ENCODE measurements at places on chromosomes 5 and 9.

DNA sequence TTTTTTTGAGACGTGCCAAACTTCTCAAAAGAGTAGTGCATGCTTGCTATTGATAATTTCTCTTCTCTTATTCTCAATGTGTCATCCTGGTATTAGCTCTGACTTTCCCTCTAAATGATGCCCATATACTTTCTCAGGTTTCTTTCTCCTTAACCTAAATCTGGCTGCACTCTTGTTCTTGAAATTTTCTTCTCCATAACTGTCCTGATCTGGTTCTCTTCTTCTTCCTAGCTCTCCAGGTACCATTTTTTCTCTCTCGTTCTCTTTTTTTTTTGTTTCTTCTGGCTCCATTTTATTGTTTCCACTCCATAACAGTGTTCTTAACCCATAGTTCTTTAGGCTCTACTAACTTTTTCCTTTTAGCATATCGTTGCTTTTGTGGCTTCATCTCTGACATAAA lies 47.9 kb downstream of the ACTBL2 start:
- DNase-seq: no peak

- no peak for DNase-seq
These were observed 110.5 kb downstream of the MEGF10 start for GRCh38 chr5:127400946-127401670.

- no peak for DNase-seq
These were observed 20.5 kb upstream of the IFNK start for GRCh38 chr9:27503623-27504022.

- no peak for DNase-seq
These were observed 91.9 kb upstream of the PTPRD start for GRCh38 chr9:10704720-10705119.

DNA sequence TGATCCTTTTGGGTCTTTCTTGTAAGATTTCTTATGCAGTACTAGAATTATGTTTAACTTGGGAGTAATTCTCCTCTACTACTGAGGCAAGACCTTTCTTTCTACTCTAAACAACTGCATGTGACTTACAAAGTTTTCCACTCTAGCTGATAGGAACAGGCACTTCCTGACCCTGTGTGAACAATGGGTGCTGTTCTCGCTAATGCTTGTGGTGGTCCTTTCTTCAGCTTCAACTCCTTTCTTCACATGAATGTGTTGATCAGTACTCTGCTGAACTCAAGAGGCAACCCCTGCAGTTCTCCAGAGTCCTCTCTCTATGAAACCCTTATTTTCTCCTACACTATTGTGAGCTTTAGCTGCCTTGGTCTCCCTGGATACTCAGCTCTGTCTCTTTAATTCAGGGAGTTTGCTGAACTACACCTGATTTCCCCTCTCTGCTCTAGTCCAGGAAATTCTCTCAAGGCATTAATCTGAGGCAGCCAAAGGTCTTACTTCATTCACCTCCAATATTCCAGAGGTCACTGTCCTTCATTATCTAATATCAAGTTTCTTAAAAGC lies 484.6 kb upstream of the PIK3R1 start:
- no peak for DNase-seq

GRCh38 chr9:124017929-124018729 lies 6.6 kb downstream of the LHX2 start:
- DNase-seq: no peak

DNA sequence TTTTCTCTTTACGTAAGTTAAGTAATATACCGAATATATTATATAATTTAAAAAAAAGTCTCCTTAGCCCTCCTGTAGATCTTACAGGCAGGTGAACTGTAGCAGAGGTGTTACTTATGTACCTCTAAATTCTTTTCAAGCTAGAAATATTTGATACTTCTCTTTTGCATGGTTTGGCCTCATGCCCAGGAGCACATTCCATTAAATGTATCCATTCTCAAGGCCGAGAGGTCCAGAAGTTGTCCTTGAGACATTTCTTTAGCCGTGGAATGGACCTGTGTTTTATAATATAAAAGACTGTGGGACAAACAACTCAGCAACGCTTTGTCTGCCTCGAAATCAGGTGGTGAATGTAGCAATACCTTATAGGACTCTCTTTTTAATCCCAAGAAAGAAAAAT lies 184.5 kb downstream of the TRIO start:
- DNase-seq: no peak

GRCh38 chr5:160787240-160787639 lies 64.8 kb downstream of the ATP10B start:
- peak; percentile 15 for DNase-seq

DNA sequence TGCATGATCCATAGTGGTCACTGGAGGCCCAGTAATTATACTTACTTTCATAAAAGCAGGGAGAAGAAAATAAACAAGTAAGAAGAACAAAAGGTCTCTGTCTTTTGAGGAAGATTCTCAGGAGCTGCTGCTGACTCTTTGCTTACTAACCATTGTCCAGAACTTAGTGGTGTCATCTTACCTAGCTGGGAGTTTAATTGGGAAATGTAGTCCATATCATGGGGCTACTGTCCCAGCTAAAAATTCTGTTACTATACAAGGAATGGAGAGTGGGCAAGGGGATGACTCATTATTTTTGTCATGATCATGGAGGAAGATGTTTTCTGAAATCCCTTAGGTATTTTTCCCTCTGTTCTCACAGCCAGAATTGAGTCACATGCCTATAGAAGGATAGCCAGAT lies 639.3 kb downstream of the MTRR start:
- no peak for DNase-seq

- no peak for DNase-seq
These were observed 167.3 kb downstream of the TRPM3 start for GRCh38 chr9:70954126-70954525.

- DNase-seq: no peak
These were observed 31.8 kb downstream of the TSTD2 start for GRCh38 chr9:97601228-97601898.

DNA sequence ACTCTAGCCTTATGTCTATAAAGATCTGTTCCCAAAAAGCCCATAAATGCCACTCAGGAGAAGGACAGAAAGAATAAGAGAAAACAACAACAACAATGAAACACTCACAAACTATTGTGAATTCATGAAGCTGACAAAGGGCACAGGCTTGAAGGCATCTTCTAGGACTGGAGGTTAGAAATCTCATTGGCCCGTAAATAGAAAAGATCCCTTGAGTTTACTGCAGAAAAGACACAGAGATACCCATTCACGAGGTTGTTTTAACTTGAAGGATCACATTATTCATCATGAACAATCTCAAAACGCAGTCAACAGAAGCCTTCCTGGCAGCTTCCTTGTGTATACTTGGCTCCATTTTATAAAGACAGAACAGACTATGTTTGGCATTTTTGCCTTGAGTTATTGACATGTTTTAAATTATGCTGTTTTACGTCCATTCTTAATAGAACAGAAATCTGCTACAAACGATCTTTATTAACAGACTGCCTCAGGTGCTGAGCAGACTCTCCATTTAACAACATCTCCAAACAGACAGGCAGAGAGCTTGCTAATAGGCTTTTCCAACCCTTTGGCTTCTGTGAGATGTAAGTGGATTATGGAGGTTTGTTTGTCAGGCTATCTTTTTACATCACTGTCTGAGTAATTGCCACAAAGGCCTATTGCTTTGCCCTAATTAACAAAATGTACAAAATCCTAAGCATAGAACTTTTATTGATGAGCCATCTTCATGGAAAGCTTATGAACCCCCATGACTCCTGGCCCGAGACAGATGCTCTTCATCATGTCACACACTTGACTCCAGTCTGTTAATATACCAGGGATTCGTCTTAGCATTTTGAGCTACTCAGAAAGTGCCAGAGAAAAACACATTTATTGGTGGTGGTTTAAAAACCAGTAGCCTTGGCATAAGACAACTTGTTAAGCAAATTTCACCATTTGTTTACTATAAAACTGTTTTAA lies 735.3 kb upstream of the ZNF608 start:
- DNase-seq: peak; percentile 67

DNA sequence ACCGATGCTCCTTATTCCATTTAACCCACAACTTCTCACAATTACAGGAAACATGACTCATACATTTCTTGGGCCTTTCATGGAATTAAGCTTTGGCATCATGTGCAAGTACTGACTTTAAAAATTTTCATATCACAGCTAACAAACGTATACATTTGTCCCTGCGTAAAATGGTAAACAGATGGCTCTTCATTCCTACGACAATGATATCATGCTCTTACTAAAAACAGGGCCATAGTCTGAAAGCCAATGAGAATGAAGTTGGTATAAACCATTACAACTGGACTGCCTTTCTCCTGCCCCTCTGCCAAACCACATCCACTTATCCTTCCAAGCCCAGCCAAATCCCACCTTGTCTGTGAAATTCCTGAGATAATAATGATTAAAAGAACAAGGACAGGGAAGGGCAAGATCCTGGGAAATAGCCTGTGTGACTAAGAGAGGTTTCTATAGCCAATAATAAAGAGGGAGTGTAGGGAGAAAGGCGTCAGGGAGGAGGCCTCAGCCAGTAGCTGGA lies 44.9 kb upstream of the ZNF366 start:
- DNase-seq: no peak

GRCh38 chr9:105357937-105358336 lies 89.9 kb upstream of the FSD1L start:
- no peak for DNase-seq

DNA sequence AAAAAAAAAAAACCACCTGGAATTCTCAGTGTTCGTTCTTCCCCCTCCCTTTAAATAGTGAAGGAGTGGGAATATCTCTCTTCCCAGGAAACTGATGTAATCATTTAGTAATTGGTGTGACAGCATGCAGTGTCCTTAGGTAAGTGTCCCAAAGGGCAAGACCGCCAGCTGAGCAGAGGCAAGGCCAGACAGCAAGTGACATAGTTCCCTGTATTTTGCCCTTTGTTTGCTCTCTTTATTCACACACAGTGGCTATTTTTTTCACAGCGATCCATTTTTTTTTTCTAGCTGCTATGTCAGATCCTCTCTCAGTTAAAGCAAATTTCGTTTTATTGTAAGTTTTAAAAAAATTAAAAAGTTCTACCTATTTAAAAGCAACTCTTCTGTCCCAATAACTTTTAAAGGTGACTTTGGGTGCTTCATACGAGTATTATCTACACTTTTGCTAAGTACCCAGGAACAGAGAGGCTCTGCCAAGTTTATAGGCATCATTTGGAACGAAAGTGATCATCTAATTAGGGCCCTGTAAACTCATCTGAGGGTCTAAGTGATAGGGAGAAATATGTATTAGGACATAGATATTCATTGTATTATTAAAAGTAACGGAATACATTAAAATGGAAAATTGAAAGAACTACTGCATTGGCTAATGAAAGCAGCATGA lies 98.2 kb upstream of the ALDH1A1 start:
- DNase-seq: no peak

DNA sequence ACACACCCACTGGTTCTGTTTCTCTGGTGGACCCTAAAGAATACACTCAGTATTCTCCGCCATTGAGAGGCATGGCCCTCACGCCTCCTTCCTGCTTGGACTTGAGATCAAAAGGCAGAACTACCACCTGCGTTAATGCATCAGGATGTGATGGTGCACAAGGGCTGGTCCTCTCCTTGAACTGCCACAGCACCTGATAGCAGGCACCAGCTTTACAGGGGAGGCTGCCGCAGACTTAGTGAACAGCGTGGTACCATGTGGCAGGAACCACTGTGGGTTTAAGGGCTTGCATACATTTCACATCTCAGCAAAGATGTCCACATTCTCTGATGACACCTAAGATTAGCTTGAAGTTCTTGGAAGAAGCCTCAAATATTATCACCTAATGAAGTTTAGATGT lies 208.7 kb downstream of the GADD45G start:
- DNase-seq: no peak

GRCh38 chr9:125763394-125763801 lies 16.2 kb downstream of the PBX3 start:
- peak; percentile 44 for DNase-seq

- DNase-seq: no peak
These were observed 126.9 kb downstream of the KCNIP1 start for GRCh38 chr5:170630711-170631141.

GRCh38 chr5:172769616-172770373 lies 1.2 kb downstream of the DUSP1 start:
- no peak for DNase-seq

GRCh38 chr5:1317921-1318565 lies 23.2 kb upstream of the TERT start:
- no peak for DNase-seq

DNA sequence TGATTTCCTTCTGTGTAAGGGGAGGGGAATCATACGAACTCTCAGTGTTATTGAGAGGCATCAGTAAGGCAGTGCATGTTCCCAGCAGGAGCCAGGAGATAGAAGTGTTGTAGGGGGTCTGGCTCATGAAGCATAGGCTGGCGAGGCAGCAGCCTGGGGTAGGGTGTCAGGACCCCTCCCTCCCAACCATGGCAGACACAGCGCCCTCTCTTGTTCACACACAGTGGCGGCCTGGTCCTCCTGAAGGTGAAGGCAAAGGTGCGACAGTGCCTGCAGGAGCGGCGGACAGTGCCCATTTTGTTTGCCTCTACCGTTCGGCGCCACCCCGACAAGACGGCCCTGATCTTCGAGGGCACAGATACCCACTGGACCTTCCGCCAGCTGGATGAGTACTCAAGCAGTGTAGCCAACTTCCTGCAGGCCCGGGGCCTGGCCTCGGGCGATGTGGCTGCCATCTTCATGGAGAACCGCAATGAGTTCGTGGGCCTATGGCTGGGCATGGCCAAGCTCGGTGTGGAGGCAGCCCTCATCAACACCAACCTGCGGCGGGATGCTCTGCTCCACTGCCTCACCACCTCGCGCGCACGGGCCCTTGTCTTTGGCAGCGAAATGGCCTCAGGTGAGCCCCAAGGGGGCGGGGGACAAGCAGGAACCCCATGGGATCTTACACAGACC lies 4.7 kb downstream of the SLC27A4 start:
- no peak for DNase-seq

DNA sequence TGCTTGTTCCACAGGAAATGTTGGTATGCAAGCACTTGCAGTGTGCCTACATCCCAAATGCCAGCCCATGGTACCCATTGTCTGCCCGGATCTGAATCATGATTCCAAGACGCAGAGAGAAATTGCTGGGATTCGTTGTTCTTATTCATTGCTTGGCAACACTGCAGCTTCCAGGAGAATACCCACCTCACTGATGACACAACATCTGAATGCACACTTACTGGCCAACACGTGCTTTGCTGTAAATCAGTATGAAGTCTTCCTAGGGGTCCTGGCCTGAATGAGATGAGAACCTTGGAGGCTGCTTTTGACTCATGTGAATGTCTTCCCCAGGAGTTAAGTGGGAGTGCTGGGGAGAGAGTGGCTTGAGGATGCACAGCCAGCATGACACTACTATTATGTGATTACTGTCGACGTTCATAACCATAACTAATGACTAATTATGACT lies 11.6 kb downstream of the SRD5A1 start:
- no peak for DNase-seq

DNA sequence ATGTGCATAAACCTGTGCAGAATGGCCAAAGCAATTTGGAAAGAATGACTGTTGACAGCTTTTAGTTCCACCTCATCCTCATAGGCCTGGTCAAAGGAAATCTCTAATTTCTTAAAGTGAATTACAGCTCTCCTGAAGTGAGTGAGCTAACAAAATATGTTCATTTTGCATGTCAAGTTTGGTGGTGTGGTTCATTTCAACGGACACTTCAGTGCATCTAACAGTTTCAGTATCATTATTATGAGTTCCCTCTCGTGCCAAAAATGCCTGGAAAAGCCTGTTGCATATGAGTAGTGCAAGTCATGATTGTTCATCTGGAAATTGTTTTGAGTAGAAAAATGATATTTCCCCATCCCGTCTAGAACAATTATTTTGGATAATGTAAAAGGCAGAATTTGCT lies 53.2 kb upstream of the HMHB1 start:
- no peak for DNase-seq

- DNase-seq: no peak
These were observed 18.9 kb upstream of the PFDN1 start for GRCh38 chr5:140321796-140322195.

- no peak for DNase-seq
These were observed 201.8 kb downstream of the CDH12 start for GRCh38 chr5:22651355-22651754.

- DNase-seq: no peak
These were observed 139.6 kb downstream of the CMYA5 start for GRCh38 chr5:79829260-79829659.

All from NCI-H187 (cell line).